ENCODE measurements at places on chromosomes 12 and 14.

DNA sequence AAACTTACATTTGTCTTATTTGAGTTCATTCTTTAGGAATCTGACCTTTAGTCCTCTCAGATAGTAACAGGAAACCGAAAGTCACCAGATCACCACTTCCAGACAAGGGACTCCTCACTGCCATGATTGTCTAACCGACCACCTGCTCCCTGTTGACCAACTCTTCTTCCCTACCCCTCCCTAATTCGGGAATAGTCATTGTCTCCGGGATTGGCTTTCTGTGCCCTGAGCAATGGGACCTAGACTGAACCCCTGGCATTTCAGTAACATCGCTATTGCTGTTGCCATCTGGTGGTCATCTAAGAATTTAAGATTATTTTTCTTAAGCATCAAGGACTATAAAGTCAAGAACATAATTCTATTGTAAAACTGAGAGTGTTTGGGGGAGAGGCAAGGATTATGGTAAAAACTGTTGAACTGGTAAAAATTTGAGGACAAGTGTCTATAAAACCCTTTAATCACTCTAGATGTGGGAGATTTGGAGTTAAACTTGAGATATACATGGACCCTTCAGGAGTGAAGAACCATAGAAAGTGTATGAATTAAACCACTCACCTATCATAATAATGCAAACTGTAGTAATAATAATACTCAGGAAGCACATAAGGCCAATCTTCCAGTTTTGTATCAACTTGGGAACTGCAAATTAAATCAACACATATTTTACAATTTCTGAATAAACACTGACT lies 6.3 kb downstream of the CLEC2A start:
- DNase-seq = no peak

DNA sequence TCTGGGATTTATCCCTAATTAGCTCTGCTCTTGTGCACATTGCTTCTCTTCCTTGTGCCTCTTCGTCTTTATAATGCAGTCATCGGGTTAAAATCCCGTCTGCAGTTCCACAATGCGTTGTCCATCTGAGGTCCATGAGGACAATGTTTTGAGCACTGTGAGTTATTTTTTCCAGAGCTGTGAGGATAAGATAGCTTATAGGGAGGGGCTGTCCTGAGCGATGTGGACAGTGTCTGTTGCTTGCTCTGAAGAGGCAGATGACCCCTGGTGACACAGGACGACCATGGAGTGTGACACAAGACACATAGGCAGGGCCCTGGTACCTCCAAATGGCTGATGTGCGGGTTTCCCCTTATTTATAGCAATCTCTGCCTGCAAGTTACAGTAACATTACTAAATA lies 132.5 kb downstream of the SMOC1 start:
- DNase-seq = no peak

- no peak for DNase-seq
Measured at GRCh38 chr14:57089901-57090300, 178.8 kb downstream of the EXOC5 start.

- DNase-seq = no peak
Measured at GRCh38 chr14:91349481-91350074, 68.0 kb downstream of the CCDC88C start.

DNA sequence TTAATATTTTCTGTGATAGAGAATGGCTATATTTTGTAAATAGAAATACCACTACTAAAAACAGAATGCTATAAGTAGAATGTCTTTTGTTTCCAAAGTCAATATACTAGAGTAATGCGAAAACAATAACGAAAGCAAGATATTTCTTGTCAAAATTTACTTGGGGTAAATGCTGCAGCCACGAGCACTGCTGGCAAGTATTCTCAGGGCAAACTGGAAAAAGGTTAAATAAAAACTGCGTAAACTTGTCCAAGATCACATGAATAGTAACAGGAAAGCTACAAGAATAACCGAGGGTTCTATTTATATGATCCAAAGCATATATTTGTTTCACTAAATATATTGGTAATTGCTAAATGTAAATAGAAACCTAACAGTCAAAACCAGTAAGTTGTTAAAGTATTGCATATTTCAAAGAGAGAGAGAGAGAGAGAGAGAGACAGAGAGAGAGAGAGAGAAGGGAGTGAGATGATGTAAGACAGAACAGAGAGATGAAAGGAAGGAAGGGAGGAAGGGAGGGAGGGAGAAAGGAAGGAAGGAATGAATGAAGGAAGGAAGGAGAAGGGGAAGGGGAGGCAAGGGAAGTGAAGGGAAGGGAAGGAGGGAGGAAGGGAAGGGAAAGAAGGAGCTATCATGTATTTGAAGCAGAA lies 231.7 kb downstream of the KCNC2 start:
- no peak for DNase-seq

DNA sequence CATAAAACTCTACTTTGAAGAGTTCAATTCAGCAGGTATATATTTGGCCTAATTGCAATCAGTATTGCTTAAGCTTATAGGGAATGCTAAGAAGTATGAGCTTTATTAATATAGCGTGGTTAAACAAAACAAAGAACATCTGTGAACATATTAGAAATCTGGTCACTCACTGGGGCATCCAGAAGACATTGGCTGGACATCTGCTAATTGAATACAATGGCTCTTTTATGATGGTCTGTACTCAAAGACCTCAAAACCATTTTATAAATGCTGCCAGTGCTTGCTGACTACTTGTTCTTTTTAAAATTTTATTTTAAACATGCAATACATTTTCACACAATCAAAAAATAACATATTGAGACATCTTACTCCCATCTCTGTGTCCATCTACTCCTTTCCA lies 173.0 kb downstream of the STXBP6 start:
- DNase-seq = no peak

DNA sequence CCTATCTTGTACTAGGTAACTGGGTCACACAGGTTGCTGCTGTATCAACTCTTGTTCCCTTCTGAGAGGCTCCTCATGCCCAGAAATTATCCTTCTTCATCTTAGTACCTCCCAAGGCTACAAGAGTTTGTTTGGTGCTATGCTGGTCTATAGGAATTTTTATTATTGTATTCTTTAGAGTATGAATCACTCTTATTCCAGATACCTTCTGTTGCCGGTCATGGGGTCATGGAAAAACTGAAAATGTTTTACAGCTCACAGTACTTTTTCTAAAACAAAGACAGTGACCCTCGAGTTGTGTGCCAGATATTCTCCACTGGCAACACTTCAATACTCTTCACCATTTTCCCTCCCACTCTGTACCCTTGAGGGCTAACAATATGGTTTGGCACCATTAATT lies 1598.0 kb upstream of the TMEM132C start:
- DNase-seq = no peak

DNA sequence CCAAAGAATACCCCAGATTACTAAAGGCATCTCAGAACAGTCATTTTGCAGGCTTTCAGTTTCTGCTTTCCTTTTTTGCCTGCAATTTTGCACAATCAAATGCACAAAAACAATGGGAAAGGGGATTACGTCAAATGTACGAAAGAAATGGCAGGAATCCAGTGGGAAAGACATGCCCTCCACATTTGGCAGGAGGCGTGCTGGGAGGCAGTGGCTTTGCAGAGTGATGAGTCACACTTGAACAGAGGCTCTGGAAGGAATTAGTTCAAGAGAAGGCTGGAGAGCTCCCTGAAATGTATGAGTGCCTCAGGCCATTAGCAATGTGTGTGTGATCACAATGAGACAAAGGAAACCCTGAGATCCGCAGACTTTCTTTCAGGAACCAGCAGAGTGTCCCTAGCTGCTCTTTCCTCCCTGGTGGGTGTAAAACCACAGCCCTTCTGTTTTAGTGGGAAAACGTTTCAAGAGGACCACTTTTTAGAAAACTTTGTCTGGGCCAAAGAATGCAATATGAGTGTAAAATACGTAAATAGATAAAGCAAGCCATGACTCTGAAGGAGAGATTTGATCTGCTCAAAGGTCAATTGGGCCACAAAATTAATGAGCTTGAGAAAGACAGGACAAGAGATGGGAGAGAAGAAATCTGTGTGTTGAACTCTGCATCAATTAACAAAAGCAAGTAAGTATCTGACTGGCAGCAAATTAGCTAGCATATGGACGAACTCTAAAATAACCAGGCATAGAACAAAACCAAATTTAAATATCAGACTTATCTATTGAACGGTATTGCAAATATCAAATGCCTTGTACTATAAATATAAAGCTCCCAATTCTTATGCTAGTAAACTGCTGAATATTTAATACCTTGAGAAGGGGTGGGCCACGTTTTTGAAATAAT lies 155.4 kb upstream of the PDE3A start:
- DNase-seq = no peak

DNA sequence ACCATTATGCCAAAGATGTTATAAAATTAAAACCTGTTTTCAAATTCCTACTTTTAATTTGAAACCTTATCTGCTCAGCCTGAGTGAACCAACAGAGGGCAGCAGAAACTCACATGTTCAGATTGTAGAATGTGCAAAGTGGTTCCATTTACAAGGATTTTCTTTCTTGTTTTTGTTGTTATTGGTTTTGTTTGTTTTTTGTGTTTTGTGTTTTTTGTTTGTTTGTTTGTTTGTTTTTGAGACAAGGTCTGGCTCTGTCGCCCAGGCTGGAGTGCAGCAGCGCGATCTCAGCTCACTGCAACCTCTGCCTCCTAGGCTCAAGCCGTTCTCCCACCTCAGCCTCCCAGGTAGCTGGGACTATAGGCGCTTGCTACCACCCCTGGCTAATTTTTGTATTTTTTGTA lies 22.8 kb upstream of the GARIN2 start:
- DNase-seq = no peak

GRCh38 chr12:122293081-122293480 lies 26.8 kb upstream of the VPS33A start:
- DNase-seq = no peak

- no peak for DNase-seq
Measured at GRCh38 chr12:132586929-132587328, 23.5 kb downstream of the LRCOL1 start.

- DNase-seq = no peak
Measured at GRCh38 chr12:123050913-123051312, 70.4 kb downstream of the ARL6IP4 start.

DNA sequence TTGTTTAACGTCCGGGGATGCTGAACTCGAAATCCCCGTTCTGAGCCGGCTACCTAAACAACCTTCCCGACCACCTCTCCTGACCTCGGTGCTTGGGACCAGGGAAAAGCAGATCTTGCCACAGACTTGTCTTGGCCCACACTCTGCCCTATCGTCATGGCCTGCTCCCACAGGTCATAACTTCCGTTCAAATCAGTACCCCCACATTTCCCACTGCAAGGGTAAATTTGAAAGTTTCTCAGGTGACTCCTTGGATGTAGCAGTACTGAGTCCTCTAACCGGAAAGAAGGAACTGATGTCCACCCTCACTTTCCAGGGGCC lies 612 bp upstream of the RBM23 start:
- no peak for DNase-seq

GRCh38 chr12:89775063-89775985 lies 66.7 kb upstream of the ATP2B1 start:
- no peak for DNase-seq

GRCh38 chr12:7073946-7074345 lies 13.4 kb downstream of the C1S start:
- no peak for DNase-seq

- no peak for DNase-seq
Measured at GRCh38 chr14:77301103-77301502, 19.6 kb downstream of the POMT2 start.

GRCh38 chr12:5965950-5966383 lies 20.9 kb upstream of the ANO2 start:
- DNase-seq = no peak

DNA sequence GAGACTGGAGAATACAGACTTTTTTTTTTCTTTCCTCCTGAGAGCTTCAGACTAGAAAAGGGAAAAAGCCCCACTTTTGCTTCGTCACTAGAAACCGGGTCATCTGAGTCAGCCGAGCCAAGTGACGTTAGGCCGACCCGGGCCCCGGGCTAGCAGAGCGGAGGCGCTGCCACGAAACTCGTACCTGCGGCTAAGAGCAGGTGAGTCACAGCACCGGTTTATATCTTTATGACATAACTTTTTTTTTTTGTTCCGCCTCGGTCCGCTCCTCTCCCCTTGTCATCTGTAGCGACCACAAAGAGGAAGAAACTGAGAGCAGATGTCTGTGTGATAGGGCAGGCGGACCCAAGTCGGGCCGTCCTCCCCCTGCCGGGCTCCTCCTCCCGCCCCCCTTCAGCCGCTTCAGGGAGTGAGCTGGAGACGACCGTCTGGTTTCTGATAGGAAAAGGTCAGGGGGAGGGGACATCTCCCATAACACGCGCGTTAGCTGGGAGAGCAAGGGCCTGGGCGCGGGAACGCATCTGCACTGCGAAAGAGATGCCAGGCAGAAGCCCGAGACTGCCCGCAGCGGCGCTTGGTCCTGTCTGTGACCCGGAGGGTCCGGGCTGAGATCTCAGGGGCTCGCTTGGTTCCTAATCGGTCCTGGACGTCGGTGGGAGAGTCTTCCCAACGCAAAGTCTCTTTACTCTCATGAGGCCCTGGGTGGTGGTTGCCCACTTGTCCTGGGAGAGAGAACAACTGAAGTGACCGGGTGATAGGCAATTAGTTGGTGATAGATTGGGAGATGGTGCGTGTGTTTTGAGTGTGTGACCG lies 586 bp downstream of the TTC6 start:
- DNase-seq = no peak

DNA sequence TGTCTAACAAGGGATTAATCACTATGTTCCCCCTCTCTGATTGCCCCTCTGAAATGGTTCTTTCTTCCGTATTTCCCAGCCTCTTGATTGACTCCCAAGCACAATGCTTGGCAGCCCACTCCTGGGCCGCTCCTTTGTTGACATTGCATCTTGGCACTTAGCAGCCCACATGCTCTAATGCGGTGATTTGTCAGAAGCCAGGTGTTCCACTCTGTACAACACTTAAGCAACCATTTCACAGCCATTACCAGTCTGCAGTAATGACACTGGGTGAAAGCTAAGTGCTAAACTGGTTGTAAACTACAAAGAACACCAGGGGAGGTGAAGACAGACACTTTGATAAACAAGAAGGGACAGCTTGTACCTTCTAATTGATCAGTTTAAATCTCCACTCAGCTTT lies 353.5 kb downstream of the TMEM132D start:
- no peak for DNase-seq

- DNase-seq = no peak
Measured at GRCh38 chr12:101186291-101186690, 23.7 kb downstream of the SLC5A8 start.

DNA sequence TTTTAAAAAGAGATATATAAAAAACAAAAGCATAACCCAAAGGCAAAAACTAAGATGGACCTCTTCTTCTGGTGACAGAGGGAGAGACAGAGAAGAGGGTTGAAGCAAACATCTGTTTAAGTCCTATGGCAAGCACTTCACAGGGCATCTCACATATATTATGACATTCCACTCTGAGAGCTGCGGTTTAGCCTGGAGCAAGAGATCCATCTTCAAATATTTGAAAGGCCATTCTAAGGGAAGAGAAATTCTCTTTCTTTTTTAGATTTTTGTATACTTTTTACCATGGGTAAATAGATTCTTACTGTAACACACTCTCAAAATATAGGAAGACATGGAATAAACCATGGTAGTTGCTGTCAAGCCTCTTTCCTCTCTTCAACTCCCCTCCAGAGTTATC lies 204.1 kb downstream of the GXYLT1 start:
- DNase-seq = no peak
